ENCODE measurements at places on chromosomes 4 and X.
A peak's percentile ranks its signal among the peaks of the same experiment; 100 is the strongest.

DNA sequence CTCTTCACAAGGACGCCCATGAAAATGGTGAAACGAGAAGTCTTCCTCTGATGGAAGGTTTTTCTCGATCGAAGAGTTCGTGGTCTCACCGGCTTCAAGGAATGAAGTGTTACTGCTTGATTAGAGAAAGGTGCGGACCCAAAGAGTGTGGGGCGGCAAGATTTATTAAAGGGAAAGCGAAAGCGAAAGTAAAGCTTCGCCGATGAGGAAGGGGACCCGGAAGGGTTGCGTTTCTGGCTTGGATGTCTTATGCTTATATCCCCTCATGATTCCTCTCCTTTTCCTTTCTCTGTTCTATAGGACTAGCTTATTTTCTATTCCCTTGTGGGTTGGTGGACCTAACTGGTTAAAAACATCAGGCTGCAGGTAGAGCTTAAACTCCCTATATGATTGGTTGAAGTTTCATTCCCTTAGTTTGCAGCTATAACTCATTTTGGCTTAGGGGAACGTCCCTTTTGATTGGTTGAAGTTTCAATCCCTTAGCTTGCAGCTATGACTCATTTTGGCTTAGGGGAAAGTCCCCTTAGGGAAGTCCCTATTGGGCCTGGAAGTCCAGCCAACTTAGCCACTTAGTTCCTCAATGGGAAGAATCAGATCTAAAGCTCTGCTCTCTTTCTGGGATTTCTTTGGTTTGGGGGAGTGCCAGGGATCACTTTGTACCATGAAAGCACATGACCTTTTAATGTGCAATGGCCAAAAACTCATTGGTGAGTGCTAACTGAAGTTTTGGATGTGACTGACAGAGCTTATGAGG is 1025.0 kb upstream of the PCDH10 start:
- DNase-seq: no peak

DNA sequence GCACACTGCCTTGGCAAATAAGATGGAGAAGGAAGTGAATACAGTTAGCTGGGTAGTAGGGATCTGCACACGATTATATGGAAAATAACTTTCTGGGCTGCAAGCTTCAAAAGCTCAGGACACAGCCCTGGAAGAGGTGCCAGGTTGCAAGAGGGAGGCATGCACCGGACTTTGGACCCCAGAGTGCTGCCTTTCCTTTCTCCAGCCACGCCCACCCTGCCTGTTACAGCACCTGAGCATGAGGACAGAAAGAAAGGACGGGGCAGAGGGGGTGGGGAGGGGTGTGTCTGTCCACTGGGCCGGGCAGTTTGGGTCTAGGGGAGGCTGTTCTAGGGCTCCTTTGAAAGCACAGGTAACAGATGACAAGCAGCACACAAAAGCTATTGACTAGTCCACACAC is 152.8 kb downstream of the ENPP6 start:
- no peak for DNase-seq

DNA sequence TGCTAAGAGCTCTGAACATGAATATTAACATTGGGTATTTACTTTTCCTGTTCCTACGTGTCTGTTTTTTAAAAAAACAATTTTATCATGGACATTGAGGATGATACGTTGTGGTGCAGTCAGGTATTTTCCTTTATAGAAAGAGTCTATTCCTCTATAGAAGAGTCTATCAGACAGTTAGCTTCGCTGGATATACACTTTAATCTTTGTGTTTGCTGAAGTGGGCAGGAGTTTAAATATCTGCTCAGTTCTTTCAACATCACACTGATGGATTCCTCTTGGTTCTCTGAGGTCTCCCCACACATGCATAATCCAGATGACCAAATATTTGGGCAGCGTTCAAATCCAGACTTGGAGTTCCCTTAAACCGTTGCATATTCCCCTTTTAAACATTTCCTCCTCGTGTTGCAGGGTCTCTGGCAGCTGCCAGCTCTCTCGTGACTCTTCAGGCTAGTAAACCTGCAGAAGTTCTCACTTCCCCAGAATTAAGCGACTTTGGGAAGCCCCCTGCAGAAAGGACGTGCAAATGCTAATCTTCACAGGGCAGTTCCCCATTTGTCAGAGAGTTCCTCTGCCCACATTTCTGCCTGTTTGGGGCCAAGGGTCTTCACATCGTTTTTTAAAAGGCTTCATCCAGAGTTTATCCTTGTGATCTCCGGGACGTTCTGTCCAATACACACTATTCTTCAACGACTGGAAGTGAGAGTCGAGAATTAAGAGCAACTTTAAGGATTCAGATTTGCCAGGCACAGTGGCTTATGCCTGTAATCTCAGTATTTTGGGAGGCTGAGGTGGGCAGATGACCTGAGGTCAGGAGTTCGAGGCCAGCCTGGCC is 20.5 kb upstream of the DHRSX start:
- DNase-seq: peak; percentile 34

DNA sequence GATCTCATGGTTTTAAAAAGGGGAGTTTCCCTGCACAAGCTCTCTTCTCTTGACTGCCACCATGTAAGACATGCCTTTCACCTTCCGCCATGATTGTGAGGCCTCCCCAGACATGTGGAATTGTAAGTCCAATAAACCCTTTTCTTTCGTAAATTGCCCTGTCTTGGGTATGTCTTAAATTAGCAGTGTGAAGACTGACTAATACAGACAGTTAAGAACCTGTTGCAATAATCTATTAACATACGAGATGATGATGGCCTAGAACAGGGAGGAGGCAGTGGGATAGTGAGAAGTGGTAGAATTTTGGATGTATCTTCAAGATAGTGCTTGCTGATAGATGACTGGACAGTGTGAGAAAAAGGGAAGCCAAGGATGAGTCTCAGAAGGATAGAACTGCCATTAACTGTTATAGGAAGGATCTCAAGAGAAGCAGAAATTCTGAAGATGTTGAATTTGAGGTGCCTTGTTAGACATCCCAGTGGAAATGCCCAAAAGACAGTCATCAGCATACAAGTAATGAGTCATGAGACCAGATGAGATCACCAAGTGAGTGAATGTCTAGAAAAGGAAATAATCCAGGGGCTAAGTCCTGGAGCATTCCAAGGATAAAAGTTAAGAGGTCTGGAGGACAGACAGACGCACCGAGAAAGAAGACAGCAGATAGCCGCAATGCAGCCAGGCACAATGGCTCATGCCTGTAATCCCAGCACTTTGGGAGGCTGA is 38.8 kb upstream of the UGDH start:
- DNase-seq: no peak

GRCh38 chr4:170030121-170030520 is 3.9 kb upstream of the MFAP3L start:
- DNase-seq: no peak

DNA sequence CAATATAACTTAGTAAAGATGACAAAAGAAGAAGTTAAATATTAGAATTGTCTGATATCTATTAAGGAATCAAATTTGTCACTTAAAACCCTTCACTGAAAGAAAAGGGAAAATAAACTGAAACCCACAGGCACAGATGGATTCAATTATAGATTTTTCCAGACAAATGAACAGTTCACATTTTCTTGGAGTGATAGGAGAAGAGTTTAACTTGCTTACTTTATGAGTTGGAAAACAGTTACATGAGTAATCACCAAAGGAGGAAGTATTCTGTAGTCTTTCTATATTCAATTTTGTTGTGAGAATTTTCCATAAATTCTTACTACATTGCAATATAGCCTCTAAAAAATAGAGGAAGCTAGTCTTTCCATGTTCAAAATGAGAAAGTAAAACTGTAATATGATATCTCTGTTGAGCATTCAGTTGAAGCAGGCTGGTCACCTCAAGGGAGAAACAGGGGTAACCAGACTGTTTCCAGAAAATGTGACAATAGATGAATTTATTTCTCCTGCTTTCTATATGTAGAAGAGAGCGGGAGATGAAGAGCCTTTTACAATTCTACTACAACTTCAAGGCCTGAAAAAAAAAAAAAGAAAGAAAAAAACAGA is 330.3 kb upstream of the EPHA5 start:
- no peak for DNase-seq

DNA sequence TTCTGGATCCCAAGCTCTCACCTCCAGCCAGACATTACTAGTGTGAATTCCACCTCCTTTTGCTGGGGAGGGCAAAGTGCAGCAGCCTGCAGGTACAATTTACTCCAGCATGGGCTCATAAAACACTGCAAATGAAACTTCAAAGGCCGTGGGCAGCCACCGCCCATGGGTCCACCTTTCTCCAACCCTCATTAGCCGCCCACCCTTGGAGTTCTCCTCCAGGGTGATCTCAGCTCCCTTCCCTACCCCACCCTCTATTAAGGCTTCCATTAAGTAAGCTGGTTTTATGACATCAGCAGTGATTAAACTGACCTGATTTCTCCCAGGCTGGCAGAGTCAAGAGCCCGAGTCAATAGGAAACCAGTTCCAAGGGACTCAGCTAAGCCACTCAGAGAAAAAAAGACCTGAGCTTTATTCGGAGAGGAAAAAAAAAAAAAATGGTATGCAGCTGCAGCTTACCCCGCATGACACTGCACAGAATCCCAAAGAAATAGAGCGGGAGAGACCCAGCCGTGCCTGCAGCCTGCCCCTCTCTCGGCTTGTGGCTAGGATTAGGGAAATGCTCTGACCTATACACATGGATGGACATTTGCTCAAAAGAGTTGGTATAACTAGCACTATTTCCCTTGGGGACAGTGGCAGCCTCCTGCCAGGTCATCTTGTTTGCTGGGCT is 319.6 kb downstream of the PTTG2 start:
- no peak for DNase-seq

DNA sequence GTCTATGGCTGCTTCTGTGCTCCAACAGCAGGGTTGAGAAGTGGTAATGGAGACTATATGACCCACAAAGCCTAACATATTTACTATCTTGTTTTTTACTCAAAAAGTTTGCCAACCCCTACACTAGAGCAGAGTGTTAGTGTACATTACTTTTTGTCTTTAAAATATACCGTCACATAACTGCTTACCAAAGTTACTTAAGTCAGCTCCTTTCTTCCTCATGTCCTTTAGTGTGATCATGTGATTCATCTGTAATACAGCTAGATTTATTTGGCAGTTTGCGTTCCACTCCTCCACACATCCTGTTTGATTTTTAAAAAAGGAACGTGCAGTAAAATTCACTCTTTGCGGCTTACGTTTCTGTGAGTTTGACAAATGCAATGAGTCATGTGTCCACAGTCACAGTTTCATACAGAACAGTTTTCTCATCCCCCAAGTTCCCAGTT is 162.4 kb upstream of the GPRIN3 start:
- peak; percentile 87 for DNase-seq

GRCh38 chr4:169229571-169230028 is 41.2 kb downstream of the SH3RF1 start:
- DNase-seq: no peak

- DNase-seq: no peak
These were observed 792.2 kb downstream of the ADGRL3 start for GRCh38 chr4:61992351-61992750.

- no peak for DNase-seq
These were observed 73.7 kb upstream of the WDR44 start for GRCh38 chrX:118272242-118272641.

DNA sequence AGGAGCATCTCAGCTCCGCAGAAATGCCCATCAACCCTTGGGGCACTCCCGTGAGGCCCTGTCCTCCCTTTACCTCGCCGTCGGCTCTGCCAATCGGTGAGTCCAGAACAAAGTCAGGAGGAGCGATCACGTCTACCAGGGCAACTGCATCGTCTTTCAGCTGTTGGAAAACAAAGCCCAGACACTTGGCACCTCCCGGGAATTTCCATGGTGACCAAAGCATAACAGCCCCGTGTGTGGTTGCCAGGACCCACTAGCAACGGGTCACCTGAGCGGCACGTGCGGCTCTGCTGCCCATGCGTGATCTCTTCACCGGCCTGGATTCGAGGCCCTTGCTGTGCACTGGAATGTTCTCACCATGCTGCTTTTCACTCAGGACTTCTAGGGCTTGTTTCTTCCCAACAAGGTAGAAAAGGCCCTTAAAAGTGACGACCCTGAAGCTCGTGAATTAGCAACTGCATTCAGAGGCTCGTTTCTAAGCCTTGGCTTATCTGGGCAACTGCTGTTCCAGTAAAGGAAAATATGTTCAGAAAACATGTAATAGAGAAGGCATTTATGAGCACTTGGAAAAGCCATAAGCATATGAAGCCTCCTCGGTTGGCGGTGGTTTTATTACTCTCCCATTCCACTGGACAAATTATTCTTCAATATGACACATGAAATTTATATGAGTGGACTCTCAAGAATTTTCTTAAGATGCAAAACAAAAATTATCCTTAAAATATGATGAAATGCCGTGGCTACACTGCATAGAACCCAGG is 69.5 kb downstream of the ACOX3 start:
- no peak for DNase-seq

DNA sequence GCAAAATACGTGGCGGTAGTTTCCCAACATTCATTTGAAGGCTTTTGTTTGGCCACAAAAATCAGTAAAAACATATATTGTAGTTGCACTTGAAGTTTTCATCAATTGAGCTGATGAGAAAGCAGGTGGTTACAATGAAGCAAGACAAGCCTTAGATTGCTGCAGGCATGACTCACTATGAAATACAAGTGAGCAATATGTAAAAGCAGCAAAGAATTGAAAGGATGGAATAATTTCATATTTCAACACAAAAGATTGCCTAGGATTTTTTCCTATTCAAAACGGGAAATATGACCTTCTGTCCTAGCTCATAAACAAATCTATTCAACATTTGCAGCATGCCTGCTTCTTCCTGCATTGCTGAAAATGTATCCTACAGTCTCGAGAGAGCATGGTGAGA is 190.9 kb upstream of the BANK1 start:
- DNase-seq: peak; percentile 5

DNA sequence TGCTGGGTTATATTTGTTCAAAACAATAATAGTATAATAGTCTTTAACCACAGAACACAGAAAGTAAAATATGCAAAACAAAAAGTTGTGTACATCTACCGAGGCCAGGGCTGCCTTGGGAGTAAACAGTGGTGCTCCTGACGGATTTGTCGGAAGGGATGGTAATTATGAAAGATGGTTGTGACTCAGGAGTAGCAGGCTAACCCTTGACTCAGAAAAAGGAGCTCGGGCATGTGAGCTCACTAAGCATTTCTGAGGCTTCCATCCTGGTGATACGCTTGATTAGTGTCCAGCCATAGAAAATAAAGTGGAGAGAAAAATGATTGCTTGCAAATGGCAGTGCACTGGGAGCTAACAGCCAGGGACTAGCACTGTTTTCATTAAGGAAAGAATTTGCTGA is 53.2 kb upstream of the SPANXB1 start:
- no peak for DNase-seq

DNA sequence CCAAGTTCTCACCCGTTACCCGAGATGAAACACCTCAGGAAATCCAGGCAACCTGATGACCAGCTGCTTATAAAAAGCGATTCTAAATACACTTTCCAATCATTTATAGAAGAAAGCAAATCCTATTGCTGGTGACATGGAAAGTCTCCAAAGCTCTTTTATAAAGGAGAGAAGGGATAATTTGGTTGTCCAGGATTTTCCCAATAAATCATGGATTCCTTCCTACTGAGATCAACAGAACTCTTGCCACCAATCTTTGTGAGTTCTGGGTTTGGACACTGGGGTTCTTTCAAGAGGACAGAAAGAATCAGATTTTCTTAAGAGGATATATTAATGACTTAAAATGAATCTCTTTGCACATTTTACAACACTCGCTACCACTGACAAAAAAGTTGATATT is 24.7 kb upstream of the SOD3 start:
- DNase-seq: no peak
